ENCODE measurements at places on chromosomes 3 and 15. TPM values are rescaled to one million over a fixed set of nuclear protein-coding genes. Genes with fewer than 3 reads are reported as not detected.

Gene CHRNA7
- 30.3 TPM for polyA plus RNA-seq

Gene CASR
- 0.24 TPM for polyA plus RNA-seq

Gene UROC1
- polyA plus RNA-seq = 0.11 TPM

Gene VEPH1
- 43.3 TPM for polyA plus RNA-seq

Gene TRPC1
- polyA plus RNA-seq = 17.7 TPM

Gene KIF23
- 47.3 TPM for polyA plus RNA-seq
